ENCODE measurements at places on chromosomes 5 and 9.

DNA sequence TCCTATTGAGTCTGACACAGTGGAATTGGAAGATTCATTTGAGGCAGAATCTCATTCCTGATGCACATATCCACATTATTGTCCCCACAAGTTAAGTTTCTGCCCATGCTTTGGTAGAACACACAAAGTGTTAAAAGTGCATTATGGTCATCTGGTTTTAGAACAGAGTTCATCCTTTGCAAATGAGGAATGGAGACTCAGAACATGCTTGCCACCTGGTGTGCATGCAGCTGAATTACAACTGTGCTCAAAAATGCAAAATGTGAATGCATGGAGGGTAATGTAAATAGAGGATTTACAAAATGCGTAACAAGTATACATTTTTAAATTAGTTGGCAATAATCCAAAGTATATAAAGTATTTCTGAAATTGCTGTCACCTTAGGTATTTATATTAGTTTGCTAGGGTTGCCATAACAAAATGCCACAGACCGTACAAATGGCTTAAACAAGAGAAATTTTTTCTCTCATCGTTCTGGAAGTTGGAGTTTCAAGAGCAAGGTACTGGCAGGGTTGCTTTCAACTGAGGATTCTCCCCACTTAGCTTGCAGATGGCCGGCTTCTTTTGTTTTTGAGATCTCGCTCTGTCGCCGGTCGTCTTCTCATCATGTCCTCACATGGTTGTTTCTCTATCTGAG lies 671.1 kb downstream of the TAF11L14 start:
- no peak for DNase-seq

- no peak for DNase-seq
These were observed 67.6 kb downstream of the C9orf50 start for GRCh38 chr9:129553277-129553676.

DNA sequence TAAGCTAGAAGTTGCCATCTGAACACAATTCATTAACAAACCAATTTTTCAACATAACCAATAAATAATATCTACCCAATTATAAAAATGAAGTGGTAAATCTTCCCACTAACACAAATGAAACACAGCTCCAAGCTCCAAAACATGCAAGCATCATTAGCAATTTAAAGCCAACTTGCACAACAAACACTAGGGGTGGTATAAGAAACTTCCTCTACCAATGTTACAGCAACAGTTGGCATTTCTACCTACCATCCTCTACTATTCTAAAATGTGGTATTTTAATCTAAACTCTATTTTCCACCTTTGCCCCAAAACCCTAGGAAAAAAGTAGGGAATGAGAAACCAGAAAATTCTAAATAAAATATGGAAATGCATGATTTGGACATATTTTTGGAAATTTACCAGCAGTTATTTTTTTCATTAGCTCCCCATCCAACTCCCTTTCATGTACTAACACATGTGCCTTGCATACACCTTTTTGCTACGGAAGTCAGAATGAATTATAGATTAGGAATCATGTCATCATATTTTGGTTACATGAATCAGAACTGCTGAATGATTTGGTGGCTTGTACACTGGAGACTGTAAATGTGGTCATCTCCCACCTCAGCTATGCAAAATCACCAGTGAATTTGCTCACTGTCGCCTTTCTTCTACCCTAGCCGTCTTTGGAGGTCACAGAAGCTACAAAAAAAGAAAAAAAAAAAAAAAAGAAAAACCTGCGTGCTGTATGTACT lies 4.1 kb downstream of the NR6A1 start:
- DNase-seq: no peak

GRCh38 chr9:31334837-31335528 lies 1049.5 kb upstream of the ACO1 start:
- DNase-seq: no peak

DNA sequence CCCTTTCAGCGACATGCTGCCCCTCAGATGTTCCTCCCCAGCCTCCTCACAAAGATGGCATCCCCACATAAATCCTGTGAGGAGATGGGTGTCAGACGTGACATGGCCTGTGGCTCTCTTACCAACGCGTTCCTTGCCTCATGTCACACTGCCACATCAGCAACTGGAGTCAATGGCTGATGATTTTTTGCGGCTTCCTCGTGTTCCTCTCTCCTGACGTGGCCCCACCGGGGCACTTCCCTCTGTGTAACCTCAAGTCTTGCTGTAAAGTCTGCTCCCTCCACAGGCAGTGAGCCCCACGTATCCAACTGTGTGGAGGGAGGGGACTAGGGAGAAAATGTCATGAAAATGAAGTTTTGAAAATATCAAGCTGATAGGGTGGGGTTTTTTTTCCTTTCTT lies 53.2 kb upstream of the SHISAL2B start:
- DNase-seq: no peak

DNA sequence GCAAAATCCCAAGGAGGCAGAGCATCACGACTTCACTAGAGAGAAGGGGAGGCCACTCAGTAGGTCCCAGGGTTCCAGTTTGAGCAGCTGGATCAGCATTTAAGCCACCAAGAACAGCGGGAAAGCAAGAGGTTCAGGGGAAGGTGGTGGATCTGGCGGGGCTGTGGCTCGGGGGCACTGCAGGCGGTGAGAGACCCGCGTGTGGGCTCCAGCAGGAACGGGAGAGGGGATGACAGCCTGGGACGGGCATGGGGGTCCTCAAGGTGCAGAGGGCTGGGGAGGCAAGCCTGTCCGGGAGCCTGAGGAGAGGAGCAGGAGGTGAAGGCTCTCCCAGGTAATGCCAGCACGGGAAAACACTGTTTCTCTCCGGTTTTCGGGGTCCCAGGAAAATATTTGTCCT lies 123.6 kb downstream of the IRX2 start:
- DNase-seq: no peak

GRCh38 chr9:134065612-134066419 lies 2.0 kb downstream of the BRD3 start:
- DNase-seq: peak; percentile 61
